KBM-7 (cell line): ENCODE measurements at places on chromosomes 3 and 15.
A peak's percentile ranks its signal among the peaks of the same experiment; 100 is the strongest.

GRCh38 chr3:168806871-168807270 is 711.1 kb upstream of the GOLIM4 start:
- DNase-seq: no peak

DNA sequence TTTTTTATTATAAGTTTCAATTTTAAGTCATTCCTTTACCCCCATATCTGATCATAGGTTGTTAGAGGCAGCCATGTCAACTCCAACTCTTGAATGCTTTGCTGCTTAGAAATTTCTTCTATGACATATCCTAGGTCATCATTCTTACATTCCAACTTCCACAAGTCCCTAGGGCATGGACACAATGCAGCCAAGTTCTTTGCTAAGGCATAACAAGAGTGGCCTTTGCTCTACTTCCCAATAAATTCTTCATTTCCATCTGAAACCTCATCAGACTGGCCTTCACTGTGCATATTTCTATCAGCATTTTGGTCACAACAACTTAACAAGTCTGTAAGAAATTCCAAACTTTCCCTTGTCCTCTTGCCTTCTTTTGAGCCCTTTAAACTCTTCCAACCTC is 28.5 kb downstream of the TRIM42 start:
- DNase-seq: no peak

DNA sequence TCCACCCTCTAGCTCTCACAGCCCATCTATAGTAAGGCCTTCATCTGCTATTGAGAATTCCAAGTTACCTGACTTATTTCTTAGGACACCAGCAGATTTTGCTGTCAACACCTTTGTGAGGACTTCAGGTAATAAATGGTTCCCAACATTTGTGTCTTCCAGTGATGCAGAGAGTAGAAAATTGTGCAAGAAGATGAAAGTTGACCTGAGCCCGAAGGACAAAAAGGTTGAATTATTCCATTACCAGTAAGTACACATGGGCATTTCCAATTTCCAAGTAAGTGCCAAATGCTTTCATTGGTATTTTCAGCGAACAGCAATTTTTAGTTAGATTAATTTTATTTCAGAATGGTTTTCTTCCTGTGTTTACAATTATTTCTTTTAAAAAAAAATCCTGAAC is 35.4 kb downstream of the PDIA5 start:
- DNase-seq: no peak

GRCh38 chr3:141412936-141413354 is 44.6 kb downstream of the ZBTB38 start:
- DNase-seq: no peak

DNA sequence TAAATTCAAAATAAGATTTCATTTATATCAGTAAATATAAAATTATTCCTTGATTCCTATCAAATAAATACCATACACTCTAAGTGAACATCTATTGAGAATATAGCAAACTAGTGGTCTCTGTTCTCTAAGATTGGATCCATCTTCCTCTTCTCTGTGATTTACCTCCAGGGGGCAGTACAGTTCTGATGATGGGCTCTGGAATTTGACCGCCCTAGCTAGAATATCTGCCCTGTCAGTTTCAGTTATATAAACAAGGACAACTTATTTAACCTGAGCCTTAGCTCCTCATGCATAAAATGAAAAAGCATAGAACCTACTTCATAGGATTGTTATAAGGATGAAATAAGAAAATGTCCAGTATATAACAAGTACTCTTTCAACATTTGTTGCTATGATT is 171.1 kb upstream of the CCDC54 start:
- DNase-seq: peak; percentile 53

DNA sequence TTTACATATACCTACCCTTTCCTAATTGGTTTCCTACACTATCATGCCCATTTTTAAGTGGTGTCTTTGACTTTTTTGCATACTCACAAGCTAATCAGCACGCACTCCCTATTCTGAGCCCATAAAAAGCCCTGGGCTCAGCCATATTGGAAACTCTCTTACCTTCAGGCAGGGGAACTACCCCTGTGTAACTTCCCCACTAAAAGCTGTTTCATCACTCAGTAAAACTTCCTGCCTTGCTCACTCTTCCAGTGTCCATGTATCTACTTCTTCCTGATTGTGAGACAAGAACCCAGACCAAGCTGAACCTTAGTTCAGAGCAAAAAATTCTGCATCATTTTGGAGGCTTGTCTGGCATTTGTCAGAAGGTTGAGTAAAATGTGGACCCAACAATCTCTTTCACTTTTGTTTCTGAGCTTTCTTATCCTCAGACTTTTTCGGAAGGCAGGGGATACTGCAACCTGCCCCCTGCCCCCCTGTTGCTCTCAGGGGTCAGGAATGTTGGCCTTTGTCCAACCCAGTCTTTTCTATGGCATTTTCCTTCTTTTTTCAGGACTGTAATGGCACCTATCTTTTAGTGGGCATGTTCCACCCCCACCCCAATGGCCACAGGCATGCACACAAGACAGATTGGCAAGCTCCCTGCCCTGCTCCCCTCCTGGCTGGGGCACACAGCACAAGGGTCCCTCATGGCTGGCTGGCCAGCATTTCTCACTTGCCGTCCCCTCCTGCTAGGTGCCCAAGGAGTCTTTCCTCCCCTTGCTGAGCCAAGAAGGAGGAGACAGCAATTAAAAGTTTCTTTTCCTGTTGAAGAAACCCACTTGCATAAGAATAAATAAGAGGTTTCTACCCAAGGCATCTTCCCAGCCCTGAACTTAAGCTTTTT is 26.3 kb upstream of the TMEM45A start:
- DNase-seq: peak; percentile 16

DNA sequence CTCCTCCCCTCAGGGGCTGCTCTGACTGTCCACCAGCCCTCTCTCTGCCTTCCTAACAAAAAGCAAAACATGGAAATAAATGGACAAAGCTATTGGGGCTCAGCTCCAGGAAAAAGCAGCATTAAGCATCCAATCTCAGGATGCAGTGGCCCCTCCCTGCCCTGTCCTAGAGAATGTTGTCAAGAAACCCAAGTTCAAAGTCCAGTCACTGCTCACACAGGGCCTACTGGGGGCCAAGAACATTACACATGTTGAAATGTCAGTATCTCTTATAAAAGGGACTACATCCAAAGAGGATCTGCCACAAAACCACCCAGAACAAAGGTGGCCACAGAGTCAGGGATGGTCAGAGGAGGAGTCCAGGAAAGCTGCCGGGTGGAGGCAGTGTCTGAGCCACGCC is 7.6 kb upstream of the GRIP2 start:
- no peak for DNase-seq

DNA sequence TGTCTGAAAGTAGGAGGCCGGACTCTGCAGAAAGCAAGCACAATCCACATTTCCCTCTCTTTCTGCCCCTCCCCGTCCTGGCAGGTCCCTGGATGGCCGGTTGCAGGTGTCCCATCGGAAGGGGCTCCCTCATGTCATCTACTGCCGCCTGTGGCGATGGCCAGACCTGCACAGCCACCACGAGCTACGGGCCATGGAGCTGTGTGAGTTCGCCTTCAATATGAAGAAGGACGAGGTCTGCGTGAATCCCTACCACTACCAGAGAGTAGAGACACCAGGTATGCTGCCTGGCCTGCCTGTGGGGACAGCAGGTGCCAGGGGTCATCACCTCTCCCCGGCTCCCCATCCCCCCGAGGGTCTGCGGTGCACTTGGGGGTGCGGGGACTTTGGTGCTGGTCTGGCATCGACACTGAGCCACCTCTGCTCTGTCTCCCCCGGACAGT is 89.6 kb downstream of the AAGAB start:
- no peak for DNase-seq

GRCh38 chr15:39361497-39361896 is 219.4 kb upstream of the THBS1 start:
- DNase-seq: no peak

DNA sequence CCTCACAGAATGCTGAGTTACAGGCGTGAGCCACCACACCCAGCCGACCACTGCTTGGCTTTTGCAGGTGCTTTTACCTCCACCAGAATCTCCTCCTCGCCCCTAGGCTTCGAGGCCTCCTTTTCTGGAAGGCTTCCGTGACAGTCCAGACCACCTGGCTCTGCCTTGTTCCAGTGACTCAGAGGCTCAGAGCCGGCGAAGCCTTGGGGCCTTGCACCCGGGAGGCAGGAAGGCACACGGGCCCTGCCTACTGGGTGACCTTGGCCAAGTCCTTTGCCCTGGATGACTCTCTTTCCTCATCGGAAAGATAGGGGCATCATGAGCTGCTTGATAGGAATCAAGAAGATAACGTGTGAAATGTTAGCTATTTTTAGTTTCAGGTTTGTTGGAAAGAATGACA is 31.3 kb upstream of the FURIN start:
- no peak for DNase-seq

- DNase-seq: no peak
Measured at GRCh38 chr15:83587091-83587490, 66.8 kb upstream of the ADAMTSL3 start.

GRCh38 chr3:119673875-119674274 is 3.3 kb downstream of the COX17 start:
- no peak for DNase-seq

- peak; percentile 34 for DNase-seq
Measured at GRCh38 chr3:2937592-2937991, 172.6 kb downstream of the IL5RA start.

DNA sequence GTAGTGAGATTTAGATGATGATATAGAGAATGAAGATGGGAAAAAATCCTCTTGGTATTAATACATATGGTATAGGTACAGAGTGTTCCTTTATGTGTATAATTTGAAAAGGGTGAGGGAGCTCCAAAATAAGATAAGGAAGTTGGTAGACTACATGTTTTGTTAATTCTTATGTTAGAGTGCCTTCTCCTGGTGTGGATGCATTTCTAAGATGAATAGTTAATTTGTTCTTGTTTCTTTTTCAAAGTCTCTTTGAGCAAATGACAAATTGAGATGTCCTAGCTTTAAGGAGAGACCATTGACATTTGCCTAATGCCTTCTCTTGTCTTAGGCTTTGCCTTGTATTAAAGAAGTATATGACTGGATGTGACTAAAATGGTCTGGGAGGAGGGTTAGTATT is 34.1 kb downstream of the AKAP13 start:
- peak; percentile 63 for DNase-seq

- DNase-seq: peak; percentile 82
Measured at GRCh38 chr15:38690719-38691332, 126.2 kb upstream of the RASGRP1 start.

DNA sequence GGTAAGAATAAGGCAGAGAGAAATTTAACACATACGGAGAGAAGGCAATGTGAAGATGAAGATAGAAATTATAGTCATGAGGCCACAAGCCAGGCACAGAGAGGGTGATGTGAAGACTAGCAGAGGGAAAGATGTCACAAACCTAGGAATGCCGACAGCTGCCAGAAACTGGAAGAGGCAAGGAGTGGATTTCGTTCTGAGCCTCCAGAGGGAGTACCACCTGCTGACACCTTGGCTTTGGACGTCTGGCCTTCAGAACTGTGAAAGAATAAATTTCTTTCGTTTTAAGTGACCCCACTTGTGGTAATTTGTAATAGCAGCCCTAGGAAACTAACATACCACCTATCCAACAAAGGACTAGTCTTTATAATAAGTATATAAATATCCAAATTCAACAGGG is 5.0 kb upstream of the SGO1 start:
- DNase-seq: no peak

GRCh38 chr3:141782386-141782932 is 19.3 kb downstream of the GRK7 start:
- DNase-seq: peak; percentile 27

DNA sequence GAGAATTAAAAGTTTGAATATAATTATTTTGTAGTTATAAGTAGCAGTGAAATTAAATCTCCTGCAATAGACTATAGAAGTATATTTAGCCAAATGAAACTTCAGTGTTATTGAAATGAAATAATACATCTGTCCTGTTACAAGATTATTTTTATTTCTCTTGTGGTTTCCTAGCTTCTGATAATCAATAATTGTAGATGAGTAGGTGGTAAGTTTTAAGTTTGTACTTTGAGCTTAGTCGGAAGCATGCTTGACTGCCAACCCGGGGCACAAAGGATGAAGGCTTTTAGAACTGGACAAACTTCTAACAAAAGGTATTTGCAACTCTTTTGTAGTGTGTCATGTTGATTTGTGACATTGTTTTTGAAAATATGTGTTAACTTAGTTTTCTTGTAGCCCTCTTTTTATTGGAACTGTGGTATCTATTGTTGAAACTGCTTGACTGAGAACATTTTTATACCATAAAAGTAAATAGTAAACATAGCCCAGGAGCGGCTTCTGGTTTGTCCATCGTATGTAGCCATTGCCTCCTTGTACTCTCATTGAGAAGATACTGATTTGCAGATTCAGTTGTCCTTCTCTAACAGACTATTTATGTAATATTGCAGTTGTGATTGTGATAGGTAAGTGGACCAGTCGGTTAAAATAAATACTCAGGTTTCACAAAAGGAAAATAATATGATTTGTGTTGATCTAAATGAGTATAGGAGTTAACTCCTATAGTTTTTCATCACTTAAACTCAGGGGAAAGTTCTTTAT is 2.9 kb downstream of the CTNNB1 start:
- DNase-seq: no peak

DNA sequence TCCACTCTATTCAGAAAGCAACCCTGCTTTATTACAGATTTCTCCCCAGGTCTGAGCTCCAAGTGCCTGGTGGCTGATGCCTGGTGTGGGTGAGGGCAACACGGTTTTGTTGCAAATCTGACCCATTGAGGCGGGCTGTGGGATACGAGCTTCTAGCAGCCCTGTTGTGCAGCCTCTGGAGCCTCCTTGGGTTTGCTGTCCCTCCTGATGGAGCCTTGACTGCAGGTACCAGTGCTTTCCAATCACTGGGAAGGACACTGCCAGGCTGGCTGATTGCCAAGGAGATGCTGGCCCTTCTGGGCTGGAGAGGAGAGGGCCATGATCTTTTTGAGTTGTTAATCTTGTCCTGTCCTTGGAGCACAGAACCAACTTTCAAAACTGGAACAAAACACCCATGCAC is 151.0 kb upstream of the RGMA start:
- DNase-seq: no peak

GRCh38 chr3:31523543-31523942 is 9.2 kb upstream of the STT3B start:
- no peak for DNase-seq

DNA sequence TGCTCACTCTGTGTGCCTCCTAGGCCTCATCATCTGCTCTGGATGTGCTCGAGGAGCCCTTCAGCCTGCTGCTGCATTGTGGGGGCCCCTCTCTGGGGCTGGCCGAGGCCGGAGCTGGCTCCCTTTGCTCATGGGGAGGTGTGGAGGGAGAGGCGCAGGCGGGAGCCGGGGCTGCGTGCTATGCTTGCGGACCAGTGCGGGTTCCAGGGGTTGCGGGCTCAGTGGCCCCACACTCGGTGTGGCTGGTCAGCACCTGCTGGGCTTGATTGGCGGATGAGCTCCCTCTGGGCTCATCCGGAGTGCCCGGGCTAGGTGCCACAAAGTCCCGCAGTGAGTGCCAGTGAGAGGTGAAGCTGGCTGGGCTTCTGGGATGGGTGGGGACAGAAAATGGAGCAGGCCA is 264.2 kb downstream of the SI start:
- no peak for DNase-seq

- DNase-seq: no peak
Measured at GRCh38 chr15:24682002-24682401, 6.4 kb downstream of the NPAP1 start.

GRCh38 chr15:44246521-44247268 is 41.8 kb upstream of the GOLM2 start:
- DNase-seq: no peak
